ENCODE measurements at places on chromosomes 4 and X.

GRCh38 chrX:148024425-148025148 is 43.5 kb downstream of the FMR1NB start:
- DNase-seq = no peak

DNA sequence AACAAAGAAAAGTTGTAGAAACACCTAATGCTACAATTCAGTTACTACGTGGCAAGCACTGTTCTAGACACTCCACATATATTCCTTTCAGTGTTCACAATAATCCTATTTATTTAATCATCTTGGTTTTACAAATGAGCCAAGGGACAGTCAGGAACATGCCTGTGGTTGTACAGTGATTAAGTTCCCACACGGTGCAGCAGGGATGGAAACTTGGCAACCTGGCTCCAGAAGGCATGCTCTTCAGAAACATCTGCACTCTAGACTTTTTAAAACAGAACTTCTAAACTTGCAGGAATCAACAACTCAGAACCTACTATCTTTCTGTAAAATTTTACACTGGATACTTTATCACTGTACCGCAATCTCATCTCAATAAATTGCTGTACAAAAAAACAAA is 32.1 kb downstream of the TAPT1 start:
- DNase-seq = no peak

DNA sequence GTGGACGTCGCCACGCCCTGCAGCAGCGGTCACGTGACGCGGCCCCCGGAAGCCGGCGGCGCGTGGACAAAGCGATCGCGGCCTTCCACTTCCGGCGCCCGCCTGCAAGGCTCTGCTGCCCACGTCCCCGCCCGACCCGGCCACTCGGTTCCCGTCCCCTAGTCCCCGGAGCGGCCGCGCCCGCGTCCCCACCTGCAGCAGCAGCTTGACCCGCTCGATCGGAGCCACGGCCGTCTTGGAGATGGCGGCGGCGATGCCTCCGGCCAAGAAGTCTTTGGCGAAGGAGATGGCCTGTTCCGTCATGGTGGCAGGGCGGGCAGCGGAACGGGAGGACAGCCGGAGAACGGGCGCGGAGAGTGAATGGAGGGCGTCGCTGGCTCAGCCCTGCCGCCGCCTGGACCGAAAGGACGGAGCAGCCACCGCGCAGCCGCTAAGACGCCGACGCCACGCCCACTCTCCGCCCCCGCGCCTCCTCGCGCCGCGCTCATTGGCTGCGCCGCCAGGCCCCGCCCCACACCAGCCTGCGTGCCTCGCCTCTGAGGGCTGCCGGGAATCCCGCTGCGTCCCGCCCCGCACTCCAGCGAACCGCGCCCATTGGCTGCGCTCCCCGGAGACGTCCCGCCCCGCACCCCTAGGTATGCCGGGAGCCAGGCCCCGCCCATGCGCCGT is at the start of gene SLC25A6:
TSS of gene SLC25A6 (minus strand) at position 407 of the 669 bp plus-strand sequence. CDS start at position 303, 104 bp downstream.
- DNase-seq = peak; percentile 100

GRCh38 chrX:49310371-49310770 is 6.9 kb downstream of the GAGE10 start:
- no peak for DNase-seq

DNA sequence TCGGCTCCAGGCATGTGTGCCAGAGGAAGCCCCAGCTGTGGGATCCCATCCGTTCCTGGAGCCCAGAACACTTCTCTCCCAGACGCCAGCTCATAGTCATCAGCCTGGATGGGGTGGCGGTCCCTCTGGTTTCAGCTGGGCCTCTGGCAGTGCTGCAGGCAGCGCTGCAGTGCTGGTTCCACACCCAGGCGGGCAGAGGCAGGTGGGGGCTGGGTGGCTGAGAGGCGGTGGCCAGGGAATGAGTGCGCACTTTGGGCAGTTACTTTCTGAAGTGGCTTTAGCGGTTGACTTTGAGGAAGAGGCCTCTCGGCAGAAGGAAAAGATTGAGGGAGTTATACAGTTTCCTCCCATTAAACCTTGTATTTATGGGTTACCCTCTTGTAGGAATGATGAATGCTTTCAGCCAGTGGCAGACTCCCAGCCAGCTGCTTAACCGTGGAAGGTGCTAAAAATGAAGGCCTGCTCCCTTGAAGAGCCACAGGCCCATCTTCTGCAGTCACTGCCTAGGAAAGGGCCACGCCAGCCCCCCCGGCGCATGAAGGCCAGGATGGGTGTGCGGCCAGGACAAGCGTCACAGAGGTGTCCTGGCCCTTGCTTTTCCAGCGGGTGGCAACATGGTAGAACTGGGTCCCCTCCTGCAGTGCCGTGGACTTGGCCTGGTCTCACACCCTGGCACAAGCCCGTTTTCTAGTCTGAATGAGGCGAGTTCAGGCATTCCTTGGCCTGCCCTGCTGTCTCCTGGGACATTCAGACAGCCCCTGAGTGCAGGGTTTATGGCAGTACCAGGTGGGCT is 9.9 kb downstream of the TADA2B start:
- DNase-seq = no peak

DNA sequence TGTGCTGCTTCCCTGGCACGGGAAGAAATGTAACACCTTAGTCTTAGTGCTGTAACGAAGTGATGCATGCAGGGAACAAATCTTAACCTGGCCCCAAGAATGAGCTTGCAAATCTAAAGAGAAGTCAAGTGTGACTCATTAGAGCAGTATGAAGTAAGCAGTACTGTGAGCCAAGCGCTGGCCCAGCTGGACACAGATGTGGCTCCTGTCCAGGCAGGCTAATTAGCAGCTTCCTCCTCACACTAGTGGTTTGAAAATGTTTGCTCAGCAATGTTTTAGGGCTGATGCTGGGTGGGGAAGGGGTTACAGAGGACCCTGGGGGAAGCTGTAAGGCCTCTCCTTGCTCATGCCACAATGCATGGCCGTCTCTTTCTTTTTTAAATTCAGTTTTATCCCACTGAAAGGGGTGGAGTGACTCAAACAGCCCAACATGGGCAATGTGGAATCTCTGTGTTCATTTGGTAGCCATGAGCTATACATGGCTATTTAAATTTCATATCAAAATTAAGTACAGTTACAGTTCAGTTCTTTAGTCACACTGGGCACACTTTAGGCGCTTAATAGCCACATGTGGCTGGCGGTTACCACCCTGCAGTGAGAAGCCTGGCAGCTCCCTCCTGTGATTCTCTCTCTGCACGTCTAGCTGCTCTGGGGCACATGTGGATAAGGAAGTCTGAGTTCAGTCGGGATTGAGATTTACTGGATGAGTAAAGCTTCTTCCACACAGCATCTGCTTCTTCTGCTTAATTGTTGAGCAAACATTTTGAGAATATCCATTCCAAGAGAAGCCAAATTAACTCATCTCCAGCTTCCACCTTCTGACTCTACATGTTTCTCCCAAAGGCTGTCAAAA is 48.8 kb downstream of the MAP7D2 start:
- no peak for DNase-seq

- DNase-seq = no peak
These were observed 54.9 kb downstream of the PHOX2B start for GRCh38 chr4:41693629-41694028.

DNA sequence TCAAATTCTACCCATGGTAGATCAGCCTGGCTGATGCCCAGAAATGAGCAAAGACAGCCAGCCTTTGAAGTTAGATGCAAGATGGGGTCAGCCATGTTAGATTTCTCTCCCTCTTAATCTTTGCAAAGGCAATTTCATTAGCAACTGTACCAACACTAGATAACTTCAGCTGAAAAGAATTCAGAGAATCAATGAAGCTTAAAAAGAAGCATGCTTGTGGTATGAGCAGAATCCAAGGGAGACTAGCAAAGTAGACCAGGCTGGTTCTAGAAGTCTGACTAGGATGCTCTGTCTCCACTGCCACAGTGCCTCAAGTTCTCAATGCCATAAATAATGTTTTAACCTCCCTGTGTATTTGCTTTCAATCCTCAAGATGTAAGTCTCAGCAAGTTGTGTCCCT is 247.3 kb downstream of the SLC7A11 start:
- DNase-seq = no peak

GRCh38 chr4:85591406-85592098 is 116.6 kb downstream of the ARHGAP24 start:
- no peak for DNase-seq

- DNase-seq = no peak
These were observed 23.7 kb upstream of the CPLX1 start for GRCh38 chr4:849478-850175.

Data from activated CD8-positive, alpha-beta memory T cell treated with anti-CD3 and anti-CD28 coated beads for 24 hours (primary cell).